ENCODE measurements at places on chromosomes 13 and 19.

- no peak for DNase-seq
Observed at GRCh38 chr13:85373322-85373721, 425.9 kb downstream of the SLITRK6 start.

GRCh38 chr13:63129995-63130394 is 1714.3 kb upstream of the PCDH20 start:
- DNase-seq, result no peak

GRCh38 chr13:33224686-33225085 is 60.9 kb downstream of the STARD13 start:
- DNase-seq, result no peak

- no peak for DNase-seq
Observed at GRCh38 chr13:84455143-84455905, 573.0 kb upstream of the SLITRK1 start.

- DNase-seq, result no peak
Observed at GRCh38 chr19:7772752-7773291, 9.8 kb downstream of the CLEC4M start.

DNA sequence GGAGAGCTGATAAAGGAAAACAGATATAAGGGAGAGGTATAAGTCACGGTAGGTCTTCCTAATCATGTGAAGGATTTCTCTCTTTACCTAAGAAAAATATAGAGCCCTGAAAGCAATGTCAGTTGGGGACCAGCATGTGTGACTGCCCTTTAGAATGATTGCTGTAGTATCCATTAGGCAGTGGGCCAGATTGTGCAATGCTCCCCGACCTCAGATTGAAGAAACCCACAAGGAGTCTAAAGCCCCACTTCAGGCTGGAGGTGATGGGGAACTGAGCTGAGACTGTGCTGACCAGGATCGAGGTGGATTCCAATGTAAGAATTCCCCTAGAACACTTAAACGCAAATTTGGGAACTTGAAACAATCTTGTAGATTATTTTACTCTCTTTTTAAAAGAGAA is 614.4 kb downstream of the LIG4 start:
- DNase-seq, result no peak

- DNase-seq, result no peak
Observed at GRCh38 chr13:30895773-30896172, 10.3 kb upstream of the MEDAG start.

GRCh38 chr19:58401840-58402421 is 6.5 kb downstream of the RNF225 start:
- no peak for DNase-seq

DNA sequence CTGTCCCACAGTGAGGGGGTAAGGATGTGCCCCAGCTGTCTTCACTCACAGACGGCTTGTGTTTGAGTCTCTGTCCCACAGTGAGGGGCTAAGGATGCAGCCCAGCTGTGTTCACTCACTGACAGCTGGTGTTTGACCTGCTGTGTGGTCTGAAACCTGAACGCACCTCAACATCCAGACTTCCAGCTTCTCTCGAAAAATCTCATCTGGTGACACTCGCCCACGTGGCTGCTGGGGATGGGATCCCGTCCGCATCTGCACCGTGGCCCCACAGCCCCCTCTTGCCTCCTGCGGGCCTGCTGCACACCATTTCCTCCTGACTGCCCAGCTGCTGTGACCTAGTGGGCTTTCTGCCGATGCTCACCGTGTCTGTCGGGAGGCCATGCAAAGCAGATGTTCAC is 27.3 kb downstream of the CHAF1A start:
- no peak for DNase-seq

GRCh38 chr13:101492251-101492910 is 39.9 kb downstream of the ITGBL1 start:
- DNase-seq, result no peak

- no peak for DNase-seq
Observed at GRCh38 chr13:99332456-99332855, 25.3 kb upstream of the GPR183 start.

GRCh38 chr13:27842571-27842970 is 50.3 kb downstream of the GSX1 start:
- DNase-seq, result no peak

- no peak for DNase-seq
Observed at GRCh38 chr13:72368031-72368430, 359.4 kb downstream of the MZT1 start.

DNA sequence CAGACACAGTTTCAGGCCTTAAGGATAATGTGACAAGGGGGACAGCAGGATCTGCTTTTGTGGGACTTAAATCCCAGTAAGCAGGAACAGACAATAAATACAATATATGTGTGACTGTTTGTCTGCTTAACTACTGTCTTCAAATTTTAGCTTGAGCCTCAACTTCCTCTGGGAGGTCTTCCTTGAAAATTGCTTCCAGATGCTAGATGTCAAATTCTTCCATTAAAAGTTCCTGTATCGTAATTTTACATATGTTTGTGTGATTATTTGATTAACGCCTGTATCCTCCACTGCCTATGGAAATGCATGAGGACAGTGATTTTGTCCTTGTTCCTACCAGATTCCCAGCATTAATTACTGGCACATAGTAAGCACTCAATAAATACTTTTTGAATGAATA is 385.5 kb downstream of the NDFIP2 start:
- DNase-seq, result no peak

DNA sequence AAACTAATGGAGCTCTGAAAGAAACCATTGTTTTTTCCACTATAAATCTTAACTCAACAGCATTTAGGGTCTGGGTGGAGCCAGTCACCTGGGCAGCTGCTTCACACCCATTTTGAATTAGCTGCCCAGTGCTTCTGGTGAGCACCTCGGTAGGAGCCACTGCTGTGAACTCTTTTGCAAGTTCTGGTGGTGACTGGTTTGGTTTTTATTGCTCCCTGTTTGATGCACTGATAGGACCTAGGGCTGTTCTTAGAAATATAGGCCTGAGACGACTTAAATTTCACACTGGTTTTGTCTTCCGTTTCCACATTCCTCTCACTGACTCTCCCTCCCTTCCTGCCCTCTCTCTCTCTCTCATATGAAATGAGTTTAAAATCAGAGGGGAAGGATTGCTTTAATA is 103.9 kb downstream of the GGACT start:
- no peak for DNase-seq

DNA sequence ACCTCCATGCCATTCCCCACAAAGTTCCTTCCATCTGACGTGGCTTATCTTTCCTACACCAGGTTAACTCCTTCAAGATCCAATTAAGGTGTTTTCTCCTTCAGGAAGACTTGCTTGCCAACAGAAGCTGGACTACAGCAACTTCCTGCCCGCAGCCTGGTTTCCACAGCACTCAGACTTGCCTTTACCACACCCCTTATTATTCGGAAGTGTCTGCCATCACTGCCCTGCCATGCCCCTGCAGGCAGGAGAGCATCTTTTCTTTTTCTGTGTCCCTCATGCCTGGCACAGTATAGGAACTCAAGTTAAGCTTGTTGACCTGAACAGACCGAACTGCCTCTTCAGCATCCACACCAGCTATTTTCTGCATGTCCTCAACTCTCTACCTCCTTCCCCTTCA is 168.0 kb downstream of the FOXO1 start:
- no peak for DNase-seq

DNA sequence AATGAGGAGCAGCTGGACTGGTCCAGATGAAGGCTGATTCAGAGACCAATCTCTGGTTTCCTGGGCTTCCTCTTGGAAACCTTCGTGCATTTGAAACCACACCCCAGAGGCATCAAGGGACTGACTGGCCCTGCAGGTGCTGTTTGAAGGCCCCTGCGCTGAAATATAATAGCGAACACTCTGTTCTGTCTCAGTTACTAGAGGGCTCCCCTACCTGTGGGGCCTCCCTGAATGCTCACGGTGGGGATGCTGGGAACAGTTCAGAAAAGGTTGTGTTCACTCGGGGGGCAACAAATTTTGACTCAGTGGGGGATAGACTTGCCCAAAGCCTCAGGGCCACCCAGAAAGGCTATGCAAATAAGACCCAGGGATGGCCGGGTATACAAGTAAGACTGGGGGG is 6.4 kb downstream of the CCDC8 start:
- no peak for DNase-seq

DNA sequence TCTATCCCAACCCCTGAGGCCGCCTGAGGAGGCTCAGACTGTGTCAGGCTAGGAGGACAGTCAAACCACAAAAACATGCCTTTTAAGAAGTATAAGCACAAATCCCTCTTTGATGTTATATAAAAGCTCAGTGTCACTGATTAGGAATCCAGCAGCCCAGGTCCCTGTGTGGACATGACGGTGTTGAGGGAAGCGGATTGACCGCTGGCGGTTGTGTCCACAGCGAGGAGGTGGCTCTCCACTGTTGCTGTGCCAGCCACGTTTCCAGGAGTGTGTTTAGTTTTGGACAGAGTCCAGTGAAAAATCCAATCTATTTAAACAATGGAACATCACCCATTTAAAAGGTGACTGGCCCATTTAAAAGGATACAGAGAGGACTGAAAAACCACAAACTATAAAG is 7.5 kb upstream of the GJA3 start:
- DNase-seq, result no peak

GRCh38 chr19:14471436-14472187 is 3.5 kb downstream of the PTGER1 start:
- no peak for DNase-seq

GRCh38 chr19:17946965-17947784 is 14.4 kb downstream of the CCDC124 start:
- DNase-seq, result no peak

- no peak for DNase-seq
Observed at GRCh38 chr19:28126135-28126898, 1086.6 kb downstream of the UQCRFS1 start.

GRCh38 chr19:38375748-38376147 is 1.4 kb downstream of the PSMD8 start:
- no peak for DNase-seq

- DNase-seq, result peak; percentile 46
Observed at GRCh38 chr19:2970201-2970835, 7.0 kb upstream of the TLE6 start.

- DNase-seq, result no peak
Observed at GRCh38 chr19:38671654-38672053, 24.2 kb downstream of the ACTN4 start.

- DNase-seq, result no peak
Observed at GRCh38 chr19:44984005-44984404, 17.3 kb upstream of the RELB start.

- DNase-seq, result no peak
Observed at GRCh38 chr13:28558567-28558966, 63.6 kb upstream of the FLT1 start.

- no peak for DNase-seq
Observed at GRCh38 chr13:26053418-26053980, 1.7 kb upstream of the SHISA2 start.

- DNase-seq, result no peak
Observed at GRCh38 chr13:64041296-64041695, 2625.6 kb upstream of the PCDH20 start.

DNA sequence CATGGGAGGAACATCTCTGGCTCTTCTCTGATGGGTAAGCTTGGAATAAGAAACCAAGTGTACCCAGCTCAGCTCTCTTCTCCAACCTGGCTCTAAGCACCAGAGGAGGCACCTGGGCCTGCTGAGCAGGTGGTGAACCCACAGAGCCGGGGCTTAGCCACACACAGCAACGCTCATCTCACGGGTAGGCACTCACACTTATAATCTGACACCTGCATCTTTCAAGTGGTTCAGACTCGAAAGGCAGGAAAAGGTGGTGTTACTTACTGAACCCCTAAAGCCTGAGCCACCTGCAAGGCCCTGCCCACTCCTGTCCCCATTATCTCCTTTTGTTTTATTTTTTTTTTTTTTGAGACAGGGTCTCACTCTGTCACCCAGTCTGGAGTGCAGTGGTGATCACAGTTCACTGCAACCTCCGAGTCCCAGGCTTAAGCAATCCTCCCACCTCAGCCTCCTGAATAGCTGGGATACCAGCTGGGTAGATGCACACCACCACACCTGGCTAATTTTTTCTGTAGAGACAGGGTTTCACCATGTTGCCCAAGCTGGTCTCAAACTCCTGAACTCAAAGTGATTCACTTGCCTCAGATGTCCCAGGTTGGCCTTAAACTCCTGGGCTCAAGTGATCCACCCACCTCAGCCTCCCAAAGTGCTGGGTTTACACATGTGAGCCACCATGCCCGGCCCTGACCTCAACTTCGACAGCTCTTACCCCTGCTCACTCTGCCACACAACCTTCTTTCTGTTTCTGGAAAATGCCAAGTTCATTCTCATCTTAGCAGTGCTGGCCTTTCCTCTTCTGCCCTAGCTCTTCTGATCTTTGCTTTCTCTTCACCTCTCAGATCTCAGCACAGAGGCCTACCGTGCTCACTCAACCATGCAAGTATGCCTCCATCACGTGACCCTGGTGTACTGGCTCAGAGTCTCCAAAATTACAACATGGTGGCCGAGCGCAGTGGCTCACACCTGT is 9.7 kb downstream of the FBXL12 start:
- DNase-seq, result no peak

GRCh38 chr19:11191273-11191755 is 6.0 kb downstream of the KANK2 start:
- peak; percentile 80 for DNase-seq
